ENCODE measurements at places on chromosomes 12 and 14. TPM values are rescaled to one million over a fixed set of nuclear protein-coding genes. Genes with fewer than 3 reads are reported as not detected.

GRCh38 chr12:72836194-72836593, 564.0 kb downstream of the TRHDE start:
- no peak for DNase-seq

GRCh38 chr14:21668377-21668776, 5.2 kb downstream of the OR4E1 start:
- DNase-seq = no peak

DNA sequence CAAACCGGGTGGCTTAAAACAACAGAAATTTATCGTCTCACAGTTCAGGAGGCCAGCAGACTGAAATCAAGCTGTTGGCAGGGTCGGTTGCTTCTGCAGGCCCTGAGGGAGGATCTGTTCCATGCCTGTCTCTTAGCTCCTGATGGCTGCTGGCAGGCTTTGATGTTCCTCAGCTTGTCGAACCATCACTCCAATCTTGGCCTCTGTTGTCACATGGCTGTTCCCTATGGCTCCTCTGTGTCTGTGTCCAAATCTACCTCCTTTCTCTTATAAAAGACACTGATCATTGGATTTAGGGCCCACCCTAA, 14.0 kb downstream of the NFATC4 start:
- no peak for DNase-seq

GRCh38 chr12:63319936-63320633, 169.1 kb upstream of the AVPR1A start:
- no peak for DNase-seq

GRCh38 chr14:100240668-100241032, 1.7 kb downstream of the YY1 start:
- no peak for DNase-seq

DNA sequence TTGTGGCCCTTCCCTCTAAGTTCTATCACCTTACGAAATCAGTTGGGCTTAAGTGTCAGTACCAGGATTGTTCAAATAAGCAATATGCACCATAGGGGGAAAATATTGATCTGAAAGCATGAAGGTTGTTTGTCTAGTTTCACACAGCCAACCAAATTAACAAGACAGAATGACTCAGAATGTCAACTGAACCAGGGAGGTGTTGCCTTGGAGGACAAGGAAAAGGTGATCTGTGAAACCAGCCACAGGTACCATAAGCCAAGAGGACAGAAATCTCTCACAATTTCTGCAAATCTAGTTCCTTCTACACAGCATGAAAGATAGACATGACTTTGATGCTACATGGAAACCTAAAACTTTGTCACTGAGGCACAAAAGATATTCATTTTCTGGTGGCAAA, 297.9 kb downstream of the BCL11B start:
- DNase-seq = no peak

DNA sequence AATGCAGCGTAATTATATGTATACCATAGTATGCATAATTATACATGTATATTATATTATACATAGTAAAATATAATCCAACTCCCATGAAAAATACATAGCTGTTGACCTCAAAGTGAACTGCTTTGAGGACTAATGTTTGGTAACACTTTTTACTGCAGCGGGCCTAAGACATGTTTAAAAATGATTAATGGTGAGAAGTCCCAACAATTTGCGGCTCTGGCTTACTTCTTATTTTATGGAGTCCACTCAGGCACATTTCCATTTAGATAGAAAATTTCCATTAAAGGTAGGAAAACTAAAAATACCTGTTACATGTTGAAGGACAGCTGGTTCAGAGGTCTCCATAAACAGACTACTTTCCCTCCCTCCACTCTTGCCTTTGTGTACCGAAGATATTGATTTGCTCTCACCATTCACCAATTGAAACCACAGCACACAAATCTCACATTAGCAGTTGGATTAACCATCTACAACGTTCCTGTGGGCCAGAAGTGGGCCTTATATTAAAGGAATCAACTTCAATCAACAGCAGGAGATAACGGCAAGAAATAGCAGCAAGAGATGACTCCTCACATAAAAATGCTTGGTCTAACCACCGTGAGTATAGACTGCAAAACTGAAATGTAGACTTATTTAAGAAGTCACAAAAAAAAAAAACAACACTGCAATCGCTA, 14.1 kb upstream of the NT5DC3 start:
- no peak for DNase-seq

DNA sequence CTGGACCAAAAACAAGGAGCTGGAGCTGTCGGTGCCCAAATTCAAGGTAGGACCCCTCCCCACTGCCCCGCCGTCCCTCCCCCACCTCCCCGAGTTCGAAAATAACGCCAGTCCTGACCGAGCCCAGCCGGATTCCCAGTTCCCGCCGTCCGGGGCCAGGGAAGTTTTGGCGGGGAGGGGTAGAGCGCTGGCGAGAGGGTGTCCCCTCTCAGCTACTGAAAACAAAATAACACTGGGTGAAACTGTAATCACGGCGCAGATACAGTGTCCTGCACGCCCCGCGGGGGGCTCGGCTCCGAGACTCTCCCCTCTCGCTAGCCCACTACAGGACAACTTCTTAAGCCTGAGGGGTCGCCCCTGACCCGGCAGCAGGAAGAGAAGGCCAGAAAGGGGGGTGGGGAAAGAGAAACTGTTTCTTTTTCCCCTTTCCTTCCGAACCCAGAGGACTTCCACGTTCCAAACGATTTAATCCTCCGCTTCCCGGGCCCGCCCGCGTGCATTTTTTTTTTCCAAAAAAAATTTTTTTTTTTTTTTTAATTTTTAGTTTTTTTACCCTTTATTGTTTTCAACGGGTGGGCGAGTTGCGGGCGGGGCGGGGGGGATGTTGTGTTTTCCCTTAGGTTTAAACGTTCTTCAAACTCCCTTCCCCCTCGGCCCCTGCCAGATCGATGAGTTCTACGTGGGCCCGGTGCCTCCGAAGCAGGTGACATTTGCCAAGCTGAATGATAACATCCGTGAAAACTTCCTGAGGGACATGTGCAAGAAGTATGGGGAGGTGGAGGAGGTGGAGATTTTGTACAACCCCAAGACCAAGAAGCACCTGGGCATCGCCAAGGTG, 1.6 kb downstream of the SETD1B start:
- no peak for DNase-seq

DNA sequence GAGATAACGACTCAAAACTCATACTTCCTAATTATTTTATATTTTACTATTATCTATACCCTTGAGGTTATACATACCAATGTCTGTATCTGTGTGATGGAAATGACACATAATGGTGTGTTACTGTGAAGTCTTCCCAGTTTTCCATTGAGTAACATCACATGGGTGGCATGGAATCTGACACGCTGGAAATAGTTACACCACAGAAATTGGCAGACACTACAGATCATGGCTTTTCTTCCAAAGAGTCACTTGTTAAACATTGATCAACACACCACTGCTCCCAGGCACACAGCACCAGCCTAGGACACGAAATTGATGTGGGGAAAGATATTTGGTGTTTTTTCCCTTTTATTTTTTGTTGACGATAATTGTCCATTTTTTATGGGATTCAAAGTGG, 33.0 kb upstream of the VWF start:
- no peak for DNase-seq

- no peak for DNase-seq
These were observed 33.7 kb upstream of the AMN start for GRCh38 chr14:102888748-102889147.

GRCh38 chr12:45298047-45298446, 82.2 kb downstream of the ANO6 start:
- DNase-seq = no peak

Gene CKAP4
- 15.6 TPM for total RNA-seq

Gene TTC6
- total RNA-seq = not detected

Gene FGD6
- 1.1 TPM for total RNA-seq

Gene SIX6
- total RNA-seq = not detected

Gene TGM1
- 7.4 TPM for total RNA-seq

Gene KRT7
- total RNA-seq = 3.9 TPM

Gene CLEC1B
- not detected for total RNA-seq

Gene MAP1LC3B2
- not detected for total RNA-seq

Gene WIF1
- total RNA-seq = not detected

Gene KCNA1
- not detected for total RNA-seq

All from activated CD4-positive, alpha-beta T cell treated with anti-CD3 and anti-CD28 coated beads for 36 hours (primary cell).